Esophagus muscularis mucosa (tissue), 4 donors: ENCODE measurements at places on chromosomes 2 and 18. TPM values are rescaled to one million over a fixed set of nuclear protein-coding genes. Genes with fewer than 3 reads are reported as not detected.
A peak's percentile ranks its signal among the peaks of the same experiment; 100 is the strongest.

- H3K4me1 ChIP-seq = peaks cover 22% of the 10 kb centered on the region
- H3K27me3 ChIP-seq = no peaks in the 10 kb centered on the region
- no peaks in the 10 kb centered on the region for H3K36me3 ChIP-seq
- H3K4me3 ChIP-seq = no peak overlapping the region
- no peak for DNase-seq
Observed at GRCh38 chr2:127397568-127398238, 9.9 kb upstream of the MAP3K2 start.

DNA sequence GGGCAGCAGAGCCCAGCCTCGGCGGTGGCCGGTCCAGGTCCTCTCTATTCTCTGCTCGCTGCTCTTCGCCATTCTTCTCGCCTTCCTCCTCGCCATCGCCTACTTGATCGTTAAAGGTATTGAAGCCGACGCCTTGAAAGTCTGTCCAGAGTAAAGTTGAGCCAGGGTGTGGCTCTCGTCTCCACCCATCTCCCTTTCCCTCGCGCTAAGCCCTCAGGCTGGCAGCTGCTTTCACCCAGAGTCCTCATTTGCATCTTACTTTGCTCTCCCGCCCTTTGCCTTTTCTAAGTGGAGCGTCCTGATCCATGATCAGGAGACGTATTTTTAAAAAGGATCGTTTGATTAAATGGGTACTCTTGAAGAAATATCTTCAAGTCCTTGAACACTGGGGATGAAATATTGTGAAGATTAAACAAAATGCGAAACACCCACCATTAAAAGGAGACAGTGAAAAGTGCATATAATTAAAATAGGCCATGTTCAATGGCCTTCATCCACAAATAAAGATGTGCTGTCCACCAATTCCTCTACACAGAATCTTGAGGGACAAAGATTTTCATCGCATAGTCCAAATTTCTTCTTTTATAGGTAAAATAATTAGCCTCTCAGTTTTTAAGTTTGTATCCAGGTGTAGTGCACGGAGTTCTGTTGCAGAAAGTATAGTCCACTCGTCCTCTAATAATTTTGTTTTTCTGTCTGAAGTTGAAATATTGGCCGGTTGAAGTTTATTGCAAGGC lies 657 bp downstream of the ARL6IP6 start:
- peaks cover 54% of the 10 kb centered on the region for H3K4me1 ChIP-seq
- peak overlapping the region; percentile 98 for H3K27ac ChIP-seq
- no peak for DNase-seq

GRCh38 chr2:42810971-42811811 lies 18.8 kb upstream of the HAAO start:
- no peak for DNase-seq
- H3K27me3 ChIP-seq = no peaks in the 10 kb centered on the region
- peak overlapping the region; percentile 76 for H3K4me3 ChIP-seq
- peak overlapping the region; percentile 100 for H3K27ac ChIP-seq
- peaks cover 25% of the 10 kb centered on the region for H3K4me1 ChIP-seq
- H3K36me3 ChIP-seq = no peaks in the 10 kb centered on the region

Gene EFHD1
- 16.8 TPM for total RNA-seq

Gene ALPI
- not detected for total RNA-seq

Gene TTN
- total RNA-seq = 8.3 TPM
